ENCODE measurements at places on chromosomes 4 and X. TPM values are rescaled to one million over a fixed set of nuclear protein-coding genes. Genes with fewer than 3 reads are reported as not detected.

DNA sequence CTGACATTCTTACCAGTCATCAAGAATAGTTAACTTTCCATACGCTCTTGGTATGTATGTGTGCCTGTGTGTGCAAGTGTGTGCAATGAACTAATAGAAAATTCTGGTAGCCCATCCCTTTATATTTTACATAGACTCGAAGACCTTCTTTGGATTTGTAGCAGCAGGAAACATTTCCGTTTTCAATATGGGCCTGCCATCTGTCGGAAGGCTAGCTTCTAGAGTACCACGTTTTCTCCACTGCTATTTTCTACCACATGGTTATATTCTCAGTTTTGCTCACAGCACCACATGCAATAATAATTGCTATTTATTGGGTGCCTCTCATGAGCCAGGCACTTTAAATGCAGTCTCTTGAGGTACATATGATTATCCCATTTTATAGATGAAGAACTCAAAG, 47.9 kb upstream of the PTCHD1 start:
- no peak for DNase-seq

GRCh38 chr4:152510349-152511147, 25.3 kb downstream of the FBXW7 start:
- DNase-seq: no peak

DNA sequence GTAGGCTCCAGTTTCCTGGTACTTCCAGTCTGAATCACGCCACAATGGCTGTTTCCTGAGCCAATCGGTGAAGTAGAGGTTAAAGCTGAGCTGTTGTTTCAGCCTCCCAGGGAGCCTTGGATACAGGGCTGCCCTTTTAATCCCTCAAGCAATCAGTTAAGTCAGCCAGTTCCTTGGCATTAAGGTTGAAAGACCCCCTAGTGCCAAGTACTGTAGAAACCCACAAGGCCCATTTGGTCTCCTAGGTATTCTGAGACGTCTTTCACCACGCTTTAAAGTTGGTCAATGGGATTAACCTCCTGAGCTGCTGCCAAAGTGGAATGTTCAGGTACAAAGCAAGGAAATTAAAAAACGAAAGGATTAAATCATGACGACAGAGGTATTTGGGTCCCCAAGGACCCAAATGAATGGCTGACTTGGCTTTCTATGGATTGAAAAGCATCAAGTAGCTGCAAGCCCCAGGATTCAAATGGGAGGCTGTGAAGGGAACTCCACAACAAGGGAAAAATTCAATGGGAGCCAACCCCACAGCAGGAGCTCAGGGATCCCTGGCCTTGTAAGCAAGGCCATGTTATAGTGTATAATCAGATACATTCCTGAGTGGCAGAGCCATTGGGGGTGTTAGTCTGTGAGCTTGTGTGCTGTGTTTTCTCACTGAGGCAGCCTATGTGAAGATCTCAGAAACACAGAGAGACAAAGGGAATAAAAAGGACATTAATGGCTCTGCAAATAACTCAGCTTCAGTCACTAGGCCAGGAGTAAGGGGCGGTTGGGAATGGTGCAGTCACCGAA, 86.0 kb downstream of the ATG4A start:
- no peak for DNase-seq

INTS6L gene
- total RNA-seq: 7.7 TPM

ZBTB33 gene
- 13.0 TPM for total RNA-seq

- no peak for DNase-seq
Observed at GRCh38 chr4:82839624-82840023, 41.0 kb upstream of the SCD5 start.

GRCh38 chrX:139758809-139759208, 50.8 kb upstream of the MCF2 start:
- no peak for DNase-seq

GRCh38 chr4:20554134-20554533, 146.1 kb upstream of the PACRGL start:
- DNase-seq: no peak

TMSB15A gene
- total RNA-seq: not detected

DNA sequence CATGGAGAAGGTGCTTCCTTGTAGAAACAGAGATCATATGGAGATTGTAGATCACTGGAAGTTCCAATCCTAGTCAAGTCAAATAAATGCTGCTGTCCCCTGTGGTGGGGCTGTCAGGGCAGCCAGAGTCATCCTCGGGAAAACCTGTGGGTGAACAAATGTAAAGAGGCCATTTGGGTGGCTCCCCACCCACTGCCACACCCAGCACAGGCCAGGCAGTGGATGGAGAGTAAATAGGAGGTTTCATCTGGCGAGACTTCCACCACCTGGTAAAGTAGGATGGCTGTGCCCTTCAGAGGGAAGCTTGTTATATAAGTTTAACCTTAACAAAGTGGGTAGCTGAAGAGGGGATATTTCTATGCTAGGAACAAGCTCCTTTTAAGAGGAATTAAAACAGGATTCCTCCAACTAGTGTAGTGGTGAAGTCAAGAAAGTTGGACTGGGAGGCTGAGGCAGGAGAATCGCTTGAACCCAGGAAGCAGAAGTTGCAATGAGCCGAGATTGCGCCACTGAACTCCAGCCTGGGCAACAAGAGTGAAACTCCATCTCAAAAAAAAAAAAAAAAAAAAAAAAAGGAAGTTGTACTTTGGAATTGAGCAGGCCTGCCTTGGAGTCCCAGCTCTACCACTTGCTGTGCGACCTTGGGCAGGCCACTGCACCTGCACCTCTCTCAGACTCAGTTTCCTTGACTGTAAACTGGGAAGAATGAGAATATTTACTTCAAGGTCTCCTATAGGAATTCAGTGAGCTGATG, 273.7 kb downstream of the PTTG2 start:
- no peak for DNase-seq

GRCh38 chr4:19803406-19803805, 448.3 kb upstream of the SLIT2 start:
- DNase-seq: no peak

DNA sequence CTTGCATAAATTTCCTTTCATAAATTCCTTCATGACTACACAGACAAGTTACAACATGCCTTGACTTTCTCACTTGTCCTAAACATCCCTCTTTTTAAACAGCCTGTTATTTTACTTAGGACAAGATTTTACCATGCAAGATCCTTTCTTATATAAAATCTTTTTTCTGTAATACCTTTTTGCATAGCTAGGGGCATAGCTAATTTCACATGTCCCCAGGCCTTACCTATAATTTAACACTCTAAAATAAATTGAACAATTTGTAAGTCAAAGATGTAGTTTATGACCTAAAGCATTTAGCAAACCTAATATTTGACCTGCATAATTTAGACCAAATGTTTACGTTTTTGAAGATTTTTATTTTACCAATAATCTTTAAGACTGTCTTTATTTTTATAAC, 396.3 kb upstream of the FSTL5 start:
- DNase-seq: no peak

- DNase-seq: no peak
Observed at GRCh38 chr4:135239964-135240363, 1038.4 kb upstream of the PABPC4L start.

DNA sequence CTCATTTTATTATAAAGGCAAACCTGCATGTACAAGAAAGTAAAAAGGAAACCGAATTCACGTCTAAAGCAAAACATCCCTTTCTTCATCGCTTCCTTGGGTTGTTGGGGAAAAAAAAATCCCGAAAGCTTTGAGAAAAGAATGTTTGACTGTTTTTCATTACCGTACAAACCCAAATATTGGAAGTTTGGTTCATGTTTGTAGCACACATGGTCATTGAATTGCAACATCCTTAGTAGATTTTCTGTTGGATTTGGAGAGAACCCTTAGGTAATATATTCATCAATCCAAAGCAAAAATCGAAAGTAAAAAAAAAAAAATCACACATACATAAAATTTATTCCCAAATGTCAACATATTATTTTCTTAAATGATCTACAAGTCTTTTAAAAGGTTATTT, 420.3 kb downstream of the MAPK10 start:
- no peak for DNase-seq

ADRA2C gene
- total RNA-seq: 36.2 TPM

NEIL3 gene
- total RNA-seq: 0.35 TPM

DNA sequence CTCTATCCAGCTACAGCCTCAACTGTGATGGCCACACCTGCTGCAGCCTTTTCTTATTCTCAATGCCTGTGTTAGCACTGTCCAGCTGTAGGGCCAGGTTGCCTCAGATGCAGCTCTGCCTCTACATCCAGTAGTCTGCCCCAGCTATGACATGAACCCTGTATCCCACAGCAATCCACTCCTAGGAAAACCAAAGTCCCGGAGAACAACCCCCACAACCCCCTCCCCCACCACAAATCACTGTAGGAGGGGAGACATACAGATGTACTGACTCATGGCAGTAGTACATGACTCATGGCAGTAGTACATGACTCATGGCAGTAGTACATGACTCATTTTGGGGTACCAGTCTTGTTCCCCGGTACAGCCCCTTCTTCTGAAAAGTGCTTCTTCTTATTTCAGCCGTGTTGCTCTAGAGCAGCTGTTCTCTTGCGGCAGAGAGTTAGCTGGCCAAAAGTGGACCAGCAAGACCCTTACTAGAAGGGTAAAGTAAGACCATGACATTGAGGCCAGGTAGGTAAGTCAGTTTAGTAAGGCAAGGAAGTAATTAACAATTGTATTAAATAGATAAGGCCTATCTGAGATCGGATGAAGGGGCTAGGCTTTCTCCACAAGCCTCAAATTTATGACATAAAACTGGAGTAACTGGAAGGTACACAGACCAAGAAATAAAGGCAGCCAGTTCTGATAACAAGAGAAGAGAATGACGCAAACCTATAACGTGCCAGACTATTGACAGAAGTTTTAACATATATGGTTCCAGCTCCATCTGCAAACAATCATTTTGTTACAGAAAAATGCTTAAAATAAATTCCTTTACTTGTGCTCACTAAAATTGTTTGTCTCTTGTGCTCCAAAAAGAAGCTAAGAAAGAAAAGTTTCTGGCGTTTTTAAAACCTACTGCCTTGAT, 221.4 kb downstream of the TACR3 start:
- no peak for DNase-seq

DNA sequence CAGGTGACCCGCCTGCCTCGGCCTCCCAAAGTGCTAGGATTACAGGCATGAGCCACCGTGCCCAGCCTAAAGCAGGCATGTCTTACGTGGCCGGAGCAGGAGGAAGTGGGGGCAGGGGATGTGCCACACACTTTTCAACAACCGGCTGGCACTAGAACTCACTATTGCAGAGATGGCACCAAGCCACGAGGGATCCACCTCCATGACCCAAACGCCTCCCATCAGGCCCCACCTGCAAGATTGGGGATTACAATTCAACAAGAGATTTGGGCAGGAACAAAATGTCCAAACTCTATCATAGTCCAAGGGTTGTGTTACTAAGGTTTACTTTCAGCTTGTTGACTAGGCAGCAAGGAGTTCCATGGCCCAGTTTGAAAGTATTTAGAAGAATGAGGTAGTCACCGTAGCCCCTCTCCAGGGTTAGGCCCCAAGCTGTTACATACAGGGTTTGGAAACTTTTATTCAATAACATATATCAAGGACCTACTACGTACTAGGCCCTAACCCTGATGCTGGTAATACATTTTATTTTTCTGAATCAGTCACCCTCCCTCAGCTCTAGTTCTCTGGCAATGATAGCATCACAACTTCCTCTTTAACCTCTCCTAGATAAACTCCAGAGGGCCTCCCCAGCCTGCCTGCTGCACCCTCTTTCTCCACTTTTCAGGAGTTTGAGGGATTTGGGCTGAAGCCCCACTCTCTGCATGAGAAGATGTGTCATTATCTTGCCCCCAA, 18.0 kb upstream of the TBC1D14 start:
- DNase-seq: no peak

ZNF732 gene
- not detected for total RNA-seq

GRCh38 chrX:68874076-68874475, 45.3 kb downstream of the EFNB1 start:
- no peak for DNase-seq

GRCh38 chrX:130176354-130176776, 4.6 kb downstream of the RAB33A start:
- DNase-seq: no peak

Measured in kidney (tissue), 22 donors.